ENCODE measurements at places on chromosomes 6 and 20. TPM values are rescaled to one million over a fixed set of nuclear protein-coding genes. Genes with fewer than 3 reads are reported as not detected.
A peak's percentile ranks its signal among the peaks of the same experiment; 100 is the strongest.

- DNase-seq: no peak
Observed at GRCh38 chr6:62474793-62475192, 188.8 kb upstream of the KHDRBS2 start.

GRCh38 chr6:119110601-119111548 lies 32.4 kb upstream of the FAM184A start:
- DNase-seq: peak; percentile 54

The LPA gene
- total RNA-seq: not detected

GRCh38 chr6:134166511-134167261 lies 114.3 kb upstream of the SLC2A12 start:
- no peak for DNase-seq

The NRSN1 gene
- not detected for total RNA-seq

The TNFRSF6B gene
- total RNA-seq: 0.36 TPM

The OPN5 gene
- total RNA-seq: not detected

The AMD1 gene
- total RNA-seq: 123 TPM

GRCh38 chr20:20440481-20440880 lies 72.6 kb downstream of the INSM1 start:
- no peak for DNase-seq

DNA sequence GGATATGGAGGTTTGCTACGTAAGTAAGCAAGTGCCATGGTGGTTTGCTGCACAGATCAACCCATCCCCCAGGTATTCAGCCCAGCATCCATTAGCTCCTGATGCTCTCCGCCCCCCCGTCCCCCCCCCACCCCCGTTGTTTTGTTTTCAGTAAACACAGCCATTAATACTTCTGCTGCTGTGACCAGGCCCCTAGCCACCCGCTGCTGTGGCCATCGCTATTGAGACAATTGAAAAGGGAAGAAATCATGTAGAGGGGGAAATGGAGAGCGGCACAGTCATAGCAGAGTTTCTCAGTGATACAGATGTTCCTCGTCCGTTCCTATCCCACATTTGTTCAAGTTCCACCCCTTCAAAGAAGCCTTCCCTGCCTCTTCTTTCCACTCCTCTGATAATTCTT lies 24.9 kb downstream of the SLC35D3 start:
- DNase-seq: no peak

- no peak for DNase-seq
Observed at GRCh38 chr6:150557043-150557599, 42.6 kb upstream of the PLEKHG1 start.

DNA sequence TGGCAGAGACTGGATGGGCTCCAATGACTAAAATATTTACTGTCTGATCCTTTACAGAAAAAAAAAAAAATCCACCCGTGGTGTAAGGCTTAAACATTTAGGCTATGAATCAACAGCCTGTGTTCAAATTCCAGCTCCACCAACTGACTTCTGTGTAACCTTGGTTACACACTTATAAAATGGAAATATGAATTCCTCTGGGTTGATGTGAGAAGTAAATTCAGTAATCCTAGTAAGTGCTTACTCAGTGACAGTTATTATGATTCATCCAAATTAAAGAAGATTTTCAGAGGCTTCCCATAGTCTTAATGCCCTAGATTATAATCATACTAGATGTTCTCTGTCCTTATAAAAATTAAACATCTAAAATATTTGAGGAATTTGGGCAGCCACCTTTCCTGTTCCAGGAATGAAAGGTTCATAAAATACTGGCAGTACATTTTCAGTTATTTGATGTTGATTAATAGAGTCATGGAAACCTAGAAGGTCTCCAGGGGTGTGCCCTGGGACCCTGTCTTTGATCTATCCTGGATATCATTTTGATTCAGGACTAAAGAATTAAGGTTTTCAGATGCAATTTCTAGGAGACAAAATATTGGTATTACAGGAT lies 180.3 kb upstream of the ZNF217 start:
- DNase-seq: peak; percentile 91

All from RPMI7951 (cell line).